OCI-LY7 (cell line): ENCODE measurements at places on chromosomes 2 and 18.

- DNase-seq = no peak
Observed at GRCh38 chr18:12308386-12309100, 502 bp downstream of the TUBB6 start.

DNA sequence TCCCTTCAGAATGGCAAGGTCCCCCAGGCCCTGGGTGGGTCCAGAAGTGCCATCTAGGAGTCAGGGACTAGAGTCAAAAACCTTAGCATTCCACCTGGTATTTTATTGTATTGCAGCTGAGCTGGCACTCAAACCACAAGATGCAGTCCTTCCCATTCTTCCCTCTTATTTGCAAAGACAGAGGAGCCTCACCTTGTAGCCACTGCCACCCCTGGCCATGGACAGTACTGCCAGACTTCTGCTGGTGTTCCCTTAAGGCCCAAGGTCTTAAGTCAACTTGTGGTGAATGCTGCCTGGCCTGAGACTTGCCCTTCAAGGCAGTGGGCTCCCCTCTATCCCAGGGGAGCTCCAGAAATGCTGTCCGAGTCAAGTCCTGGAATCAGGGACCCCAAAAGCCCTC, 6.9 kb downstream of the UGT1A10 start:
- DNase-seq = peak; percentile 36

GRCh38 chr2:190407246-190407661, 901 bp upstream of the MFSD6 start:
- peak; percentile 14 for DNase-seq

DNA sequence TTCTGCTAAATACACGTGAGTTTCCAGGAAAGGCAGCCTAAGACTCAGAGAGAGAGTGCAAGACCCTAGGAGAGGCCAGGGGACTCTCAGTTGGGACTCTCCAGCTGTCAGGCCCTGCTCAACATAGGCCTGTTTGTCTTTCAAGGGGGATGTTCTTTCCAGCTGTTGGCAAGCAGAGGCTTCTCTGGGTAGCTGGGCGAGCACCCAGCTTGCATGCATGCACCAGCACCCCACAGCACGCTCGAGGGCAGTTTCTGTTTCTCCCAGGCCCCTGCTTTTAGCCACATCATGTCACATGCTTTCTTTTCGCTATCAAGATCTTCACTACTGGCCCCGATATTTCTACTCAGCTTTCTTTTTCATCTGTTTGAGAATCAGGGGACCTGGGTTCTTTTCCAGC, 479.3 kb upstream of the HS6ST1 start:
- DNase-seq = no peak

- DNase-seq = peak; percentile 53
Observed at GRCh38 chr2:165016772-165017411, 61.6 kb upstream of the SLC38A11 start.

DNA sequence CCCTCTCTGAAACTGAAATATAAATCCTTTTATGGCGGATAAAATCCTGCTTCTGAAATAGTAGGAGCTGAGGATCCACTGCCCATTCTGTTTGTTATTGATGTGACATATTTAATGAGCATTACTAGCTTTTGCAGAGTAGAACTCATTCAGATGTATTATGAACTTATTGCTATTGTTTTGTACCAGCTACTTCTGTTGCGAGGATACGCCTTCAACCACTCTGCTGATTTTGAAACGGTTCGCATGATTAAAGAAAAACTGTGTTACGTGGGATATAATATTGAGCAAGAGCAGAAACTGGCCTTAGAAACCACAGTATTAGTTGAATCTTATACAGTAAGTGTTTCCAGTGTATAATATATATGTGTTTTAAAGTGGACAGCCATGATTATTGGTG, 27.7 kb downstream of the ACTR2 start:
- DNase-seq = no peak

- no peak for DNase-seq
Observed at GRCh38 chr2:108240966-108241365, 1.2 kb downstream of the SULT1C3 start.

DNA sequence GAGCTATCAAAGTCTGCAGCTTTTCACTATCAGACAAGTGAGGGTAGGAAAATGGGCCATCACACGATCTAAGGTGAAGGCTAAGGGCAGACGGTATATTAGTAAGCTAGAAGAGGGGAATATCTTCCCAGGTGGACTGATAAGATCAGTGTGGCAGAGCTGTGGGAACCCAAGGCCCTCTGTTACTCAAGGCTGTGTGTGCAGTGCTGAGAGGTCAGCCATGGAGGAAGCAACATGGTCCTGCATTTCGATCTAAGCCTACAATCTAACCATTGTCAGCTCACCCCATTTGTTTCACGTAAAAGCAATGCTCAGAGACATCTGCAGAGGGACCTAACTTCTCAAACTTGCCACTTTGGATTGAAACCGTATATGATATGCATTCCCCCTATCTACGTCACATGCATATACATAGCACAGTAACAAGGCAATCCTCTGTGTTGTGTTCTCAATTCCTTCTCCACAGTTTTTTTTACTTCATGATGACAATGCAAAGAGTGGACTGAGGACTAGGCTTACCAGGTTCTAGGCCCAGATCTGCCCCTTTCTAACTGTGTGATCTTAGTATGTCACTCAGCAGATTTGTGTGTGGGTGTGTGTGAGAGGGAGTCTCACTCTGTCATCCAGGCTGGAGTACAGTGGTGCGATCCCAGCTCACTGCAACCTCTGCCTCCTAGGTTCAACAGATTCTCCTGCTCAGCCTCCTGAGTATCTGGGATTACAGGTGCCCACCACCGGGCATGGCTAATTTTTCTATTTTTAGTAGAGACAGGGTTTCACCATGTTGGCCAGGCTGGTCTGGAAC, 45.2 kb downstream of the SLC8A1 start:
- DNase-seq = no peak

- DNase-seq = no peak
Observed at GRCh38 chr2:128414946-128415778, 96.5 kb upstream of the HS6ST1 start.

DNA sequence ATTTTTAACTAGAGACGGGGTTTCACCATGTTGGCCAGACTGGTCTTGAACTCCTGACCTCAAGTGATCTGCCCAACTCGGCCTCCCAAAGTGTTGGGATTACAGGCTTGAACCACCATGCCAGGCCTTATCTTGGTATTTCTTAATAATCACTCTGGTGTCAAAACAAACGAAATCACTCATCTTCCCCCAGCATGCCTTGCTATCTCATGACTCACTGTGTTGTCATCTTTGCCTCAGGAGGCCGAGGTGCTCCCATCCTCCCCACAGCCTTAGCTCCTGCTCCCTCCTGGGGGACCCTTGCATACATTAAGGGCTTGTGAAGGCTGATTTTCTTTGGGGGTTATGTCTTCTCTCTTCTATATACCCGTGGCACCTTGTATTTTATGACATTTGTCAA, 250.1 kb upstream of the DPP10 start:
- no peak for DNase-seq

- DNase-seq = no peak
Observed at GRCh38 chr2:240252191-240252871, 111.9 kb upstream of the OTOS start.

DNA sequence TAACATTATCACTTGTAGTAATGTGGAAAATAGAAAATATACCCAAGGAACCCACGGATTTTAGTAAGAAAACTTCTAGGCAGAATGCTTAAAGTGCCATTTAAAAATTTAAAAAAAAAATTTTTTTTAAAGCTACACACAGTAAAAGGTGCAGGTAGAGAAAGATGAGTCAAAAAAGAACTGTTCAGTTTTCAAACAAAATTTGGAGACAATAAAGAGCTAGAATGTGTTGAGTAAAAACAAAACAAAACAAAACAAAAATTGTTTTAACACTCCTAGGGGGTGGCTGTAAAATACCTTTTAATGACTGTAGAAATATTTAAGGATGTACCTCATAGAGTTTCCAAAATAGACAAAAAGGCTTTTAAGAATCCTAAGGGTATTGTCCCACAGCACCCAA, 212.0 kb downstream of the TGIF1 start:
- DNase-seq = no peak

- no peak for DNase-seq
Observed at GRCh38 chr2:74707837-74708236, 53.8 kb downstream of the SEMA4F start.
